ENCODE measurements at places on chromosomes 2 and 18.

GRCh38 chr18:61851940-61852451, 40.8 kb downstream of the RNF152 start:
- DNase-seq, result no peak

GRCh38 chr2:154603682-154604081, 94.8 kb upstream of the KCNJ3 start:
- no peak for DNase-seq

GRCh38 chr2:191064590-191064989, 50.6 kb upstream of the STAT1 start:
- no peak for DNase-seq

GRCh38 chr2:233449081-233449901, 95.0 kb downstream of the DGKD start:
- DNase-seq, result no peak

GRCh38 chr2:239476757-239477585, 76.2 kb upstream of the HDAC4 start:
- DNase-seq, result no peak

GRCh38 chr2:140863713-140864112, 1267.1 kb downstream of the LRP1B start:
- DNase-seq, result no peak

DNA sequence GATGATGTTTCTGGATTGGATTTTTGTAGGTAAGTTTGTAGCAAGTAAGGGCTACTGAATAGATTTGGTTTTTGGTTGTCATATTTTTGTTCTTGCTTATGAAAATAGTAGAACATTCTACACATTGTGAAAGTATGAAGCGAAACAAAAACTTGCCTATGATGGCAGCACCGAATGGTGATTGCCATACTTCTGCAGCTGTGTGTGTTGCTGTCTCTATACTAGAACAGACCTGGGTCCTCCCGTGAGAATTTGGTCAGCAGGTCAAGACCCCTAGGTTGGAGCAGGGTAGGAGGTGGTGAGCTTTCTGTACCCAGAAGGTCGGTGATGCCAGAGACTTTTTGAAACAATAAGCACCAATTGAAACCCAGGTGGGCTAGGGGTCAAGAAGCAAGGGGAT, 322.6 kb downstream of the PRKCE start:
- no peak for DNase-seq

GRCh38 chr2:216283038-216283900, 89.0 kb downstream of the MARCHF4 start:
- DNase-seq, result no peak

DNA sequence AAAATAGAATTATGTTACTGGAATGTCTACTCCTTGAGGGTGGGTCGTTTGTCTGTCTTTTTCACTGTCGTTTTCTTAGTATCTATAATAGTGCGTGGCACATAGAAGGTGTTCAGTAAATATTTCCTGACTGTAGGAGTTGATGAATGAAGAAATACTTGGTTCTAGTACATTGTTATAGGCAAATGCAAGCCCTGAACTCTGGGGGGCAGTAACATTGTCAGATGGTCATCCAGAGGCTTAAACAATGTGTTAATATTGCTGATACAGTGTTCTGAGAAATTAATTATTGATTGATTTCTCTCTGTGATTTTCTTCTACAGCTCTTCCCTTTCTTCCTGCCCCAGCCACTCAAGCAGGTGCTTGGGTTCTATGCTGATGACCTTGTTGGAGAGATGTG, 24.4 kb upstream of the THOC1 start:
- DNase-seq, result no peak

DNA sequence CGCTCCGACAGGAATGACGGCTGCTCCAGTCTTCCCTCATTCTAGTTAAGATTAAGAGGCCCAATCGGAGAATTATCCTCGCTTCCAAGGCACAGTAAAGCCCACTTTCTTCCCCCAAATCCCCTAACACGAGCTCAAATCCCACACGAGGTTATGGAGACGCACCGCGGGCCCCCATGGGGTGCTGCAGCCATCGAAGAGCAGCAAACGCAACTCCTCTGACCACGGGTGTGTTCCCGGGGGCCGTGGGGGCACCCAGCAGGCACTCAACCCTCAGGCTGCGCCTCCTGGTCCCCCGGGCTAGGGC, 446 bp downstream of the COPS9 start:
- no peak for DNase-seq

- DNase-seq, result no peak
These were observed 165.8 kb downstream of the FMNL2 start for GRCh38 chr2:152500772-152501171.

DNA sequence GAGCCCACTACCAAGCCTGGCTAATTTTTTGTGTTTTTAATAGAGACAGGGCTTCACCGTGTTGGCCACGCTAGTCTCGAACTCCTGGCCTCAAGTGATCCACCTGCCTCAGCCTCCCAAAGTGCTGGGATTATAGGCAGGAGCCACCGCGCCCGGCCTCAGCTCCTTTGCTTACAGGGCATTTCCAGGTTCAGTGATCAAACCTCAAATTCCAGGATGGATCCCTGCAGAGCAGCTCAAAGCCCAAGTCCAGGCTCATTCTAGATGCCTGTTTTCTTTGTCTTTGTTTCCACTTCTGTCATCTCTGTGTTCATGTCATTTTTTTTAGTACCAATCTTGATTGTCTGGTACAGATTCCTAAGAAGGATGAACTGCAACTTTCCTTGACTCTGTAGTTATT, 41.9 kb downstream of the TNFRSF11A start:
- DNase-seq, result no peak

DNA sequence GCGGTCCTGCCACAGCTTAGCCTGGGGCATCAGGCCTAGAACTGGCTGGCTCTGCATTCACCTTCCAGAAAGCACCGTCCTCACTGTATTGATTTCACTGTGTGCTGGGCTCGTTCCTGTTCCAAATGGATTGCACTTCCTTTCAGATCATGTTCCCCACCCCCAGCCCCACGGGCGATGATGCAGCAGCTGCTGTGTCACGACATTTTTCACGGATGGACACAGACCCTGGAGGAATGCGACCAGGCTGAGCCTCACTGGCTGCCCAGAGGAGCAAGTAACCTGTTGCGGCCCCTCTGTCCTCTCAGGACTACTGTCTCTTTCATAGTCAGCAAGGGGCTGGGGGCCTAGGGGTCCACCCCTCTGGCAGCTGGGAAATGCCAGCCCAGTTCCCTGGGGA, 50.3 kb downstream of the CAPN13 start:
- no peak for DNase-seq

- DNase-seq, result no peak
These were observed 224.4 kb upstream of the SMAD2 start for GRCh38 chr18:48154828-48155227.

DNA sequence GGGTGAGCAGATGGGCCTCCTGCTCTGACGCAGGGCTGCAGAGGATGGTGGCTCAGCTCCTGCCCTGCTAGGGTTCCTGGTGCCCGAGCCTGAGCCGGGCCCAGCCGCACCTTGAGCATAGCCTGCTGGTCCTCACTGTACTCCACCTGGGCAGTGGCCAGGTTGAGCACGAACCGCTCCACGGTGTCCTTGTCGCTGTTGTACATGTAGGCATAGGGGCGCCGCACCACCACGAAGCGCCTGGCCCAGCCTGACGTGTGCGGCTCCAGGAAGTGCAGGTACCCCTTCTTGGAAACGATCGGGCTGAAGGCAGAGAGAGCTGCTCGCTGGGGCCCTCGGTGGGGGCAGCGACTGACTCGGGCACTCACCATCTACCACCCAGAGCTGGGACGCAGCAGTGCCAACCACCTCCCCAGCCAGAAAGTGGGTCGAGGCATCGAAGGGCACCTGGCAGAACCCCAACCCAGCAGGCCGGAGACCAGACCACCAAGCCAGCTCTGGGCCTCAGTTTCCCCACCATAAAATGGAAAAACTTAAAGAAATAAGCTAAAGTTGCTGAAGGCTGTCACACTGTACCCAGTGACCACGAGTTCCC, 27.3 kb downstream of the AQP12A start:
- DNase-seq, result no peak

DNA sequence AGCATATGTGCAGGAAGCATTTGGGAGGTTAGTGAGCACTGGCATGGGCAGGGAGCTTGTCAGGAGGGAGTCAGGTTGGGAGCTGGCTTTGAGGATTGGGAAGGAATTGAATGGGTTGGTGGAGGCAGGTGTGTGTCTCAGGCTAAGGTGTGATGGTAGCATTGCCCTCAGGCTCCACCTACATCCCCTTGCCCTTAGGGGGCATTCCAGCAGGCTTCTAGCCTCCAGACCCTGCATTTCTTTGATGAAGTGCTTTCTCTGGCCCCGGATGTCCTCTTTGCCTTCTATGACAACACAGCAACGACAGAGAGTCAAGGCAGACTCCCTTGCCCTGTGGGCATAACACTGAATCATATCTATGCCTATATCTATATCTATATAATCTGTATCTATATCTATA, 13.5 kb downstream of the RHBDD1 start:
- DNase-seq, result no peak

DNA sequence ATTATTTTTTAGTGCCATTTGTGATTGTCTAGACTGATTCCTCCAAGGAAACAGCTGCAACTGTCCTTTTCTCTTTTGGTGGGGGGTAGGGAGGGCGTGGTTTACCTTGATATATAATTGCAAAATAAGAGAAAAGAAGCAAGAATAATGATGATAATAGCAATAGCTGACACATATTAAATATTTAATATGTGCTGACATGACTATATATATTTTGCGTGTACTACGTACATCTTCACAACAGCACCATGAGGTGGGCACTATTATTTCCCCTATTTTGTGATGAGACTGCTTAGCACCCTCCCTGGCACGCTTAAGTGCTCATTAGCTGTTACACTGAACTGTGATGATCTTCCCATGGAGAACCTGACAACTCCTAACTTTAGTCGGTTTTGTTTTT, 39.4 kb downstream of the TNFRSF11A start:
- no peak for DNase-seq

DNA sequence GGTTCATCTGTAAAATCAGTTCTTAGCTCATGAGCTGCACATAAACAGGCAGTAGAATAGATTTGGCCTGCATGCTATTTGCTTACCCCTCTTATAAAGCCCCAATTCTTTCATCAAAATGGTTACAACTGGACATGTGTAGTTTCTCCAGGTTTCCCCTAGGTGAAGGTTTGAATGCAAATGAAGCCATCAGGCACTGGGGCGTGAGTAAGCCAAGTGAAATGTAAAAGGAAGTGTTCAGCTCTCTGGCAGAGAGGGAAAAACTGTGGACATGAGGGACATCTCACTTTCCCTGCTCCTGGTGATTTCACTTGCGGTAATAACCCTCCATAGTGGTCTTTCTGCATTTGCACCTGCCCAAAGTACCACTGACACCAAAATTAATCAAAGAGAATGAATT, 1402.3 kb upstream of the LRRTM1 start:
- DNase-seq, result no peak

- no peak for DNase-seq
These were observed 52.0 kb downstream of the PHLPP1 start for GRCh38 chr18:62767321-62767720.

- DNase-seq, result no peak
These were observed 13.4 kb downstream of the HDLBP start for GRCh38 chr2:241302083-241302482.

DNA sequence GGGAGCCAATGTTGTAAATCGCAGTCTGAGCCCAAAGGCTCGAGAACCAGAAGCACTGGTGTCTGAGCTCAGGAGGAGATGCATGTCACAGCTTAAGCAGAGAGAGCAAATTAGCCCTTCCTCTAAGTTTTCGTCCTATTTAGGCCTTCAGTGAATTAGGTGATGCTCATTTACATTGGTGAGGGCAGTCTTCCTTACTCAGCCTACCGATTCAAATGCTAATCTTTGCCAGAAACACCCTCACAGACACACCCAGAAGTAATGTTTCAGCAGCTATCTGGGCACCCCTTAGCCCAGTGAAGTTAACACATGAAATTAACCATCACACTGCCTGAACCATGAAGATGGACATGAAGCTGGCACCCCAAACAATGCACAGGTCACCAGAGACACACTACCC, 385.1 kb downstream of the STK39 start:
- DNase-seq, result no peak

DNA sequence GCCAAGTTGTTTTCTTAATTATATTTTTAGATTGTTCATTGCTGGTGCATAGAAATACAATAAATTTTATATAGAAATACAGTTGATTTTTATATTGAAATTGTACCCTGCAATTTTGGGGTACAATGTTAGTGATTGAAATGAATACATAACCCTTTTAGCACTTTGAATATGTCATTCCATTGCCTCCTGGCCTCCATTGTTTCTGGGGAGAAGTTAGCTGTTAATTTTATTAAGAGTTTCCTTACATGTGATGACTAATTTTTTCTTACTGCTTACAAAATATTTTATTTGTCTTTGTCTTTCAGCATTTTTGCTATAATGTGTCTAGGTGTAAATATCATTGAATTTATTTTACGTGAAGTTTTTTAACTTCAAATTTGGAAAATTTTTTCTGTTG, 176.5 kb upstream of the DCC start:
- DNase-seq, result no peak

GRCh38 chr2:216308576-216308975, 63.7 kb downstream of the MARCHF4 start:
- no peak for DNase-seq

GRCh38 chr2:109582928-109583895, 30.6 kb downstream of the SEPTIN10 start:
- no peak for DNase-seq

- DNase-seq, result no peak
These were observed 22.4 kb upstream of the PMAIP1 start for GRCh38 chr18:59877361-59877760.

DNA sequence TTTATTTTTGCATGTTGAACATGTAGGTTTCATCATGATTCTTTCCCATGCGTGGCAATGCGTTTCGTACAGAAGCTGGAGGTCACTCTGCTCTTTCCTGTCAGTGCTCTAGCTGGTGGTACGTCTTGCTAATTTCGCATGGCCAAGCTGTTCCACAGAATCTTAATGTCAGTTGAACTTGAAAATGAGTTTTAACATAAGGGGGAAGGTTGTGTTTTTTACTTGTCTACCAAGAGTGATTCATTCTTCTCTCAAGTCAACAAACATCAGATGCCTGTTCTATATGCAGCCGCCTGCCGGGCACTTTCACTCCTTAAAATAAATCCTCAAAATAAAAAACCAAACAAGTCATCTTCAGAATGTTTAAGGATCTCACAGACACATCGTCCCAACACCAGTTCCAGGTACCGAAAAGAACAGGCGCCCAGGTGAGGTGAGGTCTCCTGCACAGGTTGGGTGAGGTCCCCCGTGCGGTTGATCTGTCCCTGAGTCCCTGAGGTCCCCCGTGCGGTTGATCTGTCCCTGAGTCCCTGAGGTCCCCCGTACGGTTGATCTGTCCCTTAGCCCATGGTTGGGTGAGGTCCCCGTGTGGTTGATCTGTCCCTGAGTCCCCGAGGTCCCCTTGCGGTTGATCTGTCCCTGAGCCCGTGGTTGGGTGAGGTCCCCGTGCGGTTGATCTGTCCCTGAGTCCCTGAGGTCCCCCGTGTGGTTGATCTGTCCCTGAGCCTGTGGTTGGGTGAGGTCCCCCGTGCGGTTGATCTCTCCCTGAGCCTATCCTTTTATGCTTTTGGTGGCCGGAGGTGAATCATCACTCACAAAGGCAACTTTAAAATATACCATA, 57.0 kb upstream of the KCNG2 start:
- DNase-seq, result no peak

DNA sequence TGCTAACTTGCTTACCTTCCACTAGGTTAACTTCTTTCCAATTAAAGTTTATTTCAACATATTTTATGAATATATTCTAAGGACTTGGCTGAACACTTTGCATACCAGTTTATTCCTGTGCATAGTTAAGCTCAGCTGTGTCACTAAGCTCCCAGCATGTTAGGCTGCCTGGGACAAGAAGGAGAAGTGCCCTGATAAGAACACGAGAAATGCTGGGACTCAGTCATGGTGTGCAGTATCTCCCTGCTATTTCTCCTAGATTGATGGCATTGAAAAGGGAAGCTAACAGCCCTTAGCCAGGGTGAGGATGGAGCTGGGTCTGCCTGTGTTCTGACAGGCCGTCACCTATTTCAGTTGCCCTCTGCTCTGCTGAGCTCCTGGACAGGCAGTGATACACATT, 164.3 kb downstream of the TRABD2A start:
- no peak for DNase-seq
